Activated T-cell treated with anti-CD3 and anti-CD28 coated beads for 4 hours (primary cell): ENCODE measurements at places on chromosomes 5 and 9.

DNA sequence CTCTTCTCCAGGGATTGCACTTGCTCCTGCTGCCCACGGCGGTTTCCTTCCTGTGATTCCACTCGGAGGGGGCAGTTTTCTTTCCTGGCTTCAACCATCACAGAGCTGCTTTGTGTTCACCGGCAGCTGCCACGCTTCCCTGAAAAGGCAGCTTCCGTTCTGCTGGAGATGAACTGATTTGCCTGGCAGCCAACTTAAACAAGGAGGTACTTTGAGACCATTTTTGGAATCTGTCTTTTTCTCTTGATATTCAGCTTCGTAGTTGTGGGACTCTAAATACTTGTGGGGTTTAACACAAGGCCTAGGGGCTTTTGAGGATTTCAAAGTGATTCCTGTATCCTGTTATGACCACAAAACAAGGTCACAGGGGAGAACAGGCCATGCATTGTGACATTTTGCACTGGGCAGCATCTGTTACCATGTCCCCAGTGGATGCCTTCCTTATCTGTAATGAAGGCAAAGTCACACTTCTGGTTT is 192.0 kb downstream of the MTRR start:
- no peak for DNase-seq

- no peak for DNase-seq
These were observed 293.2 kb downstream of the CTNND2 start for GRCh38 chr5:11611011-11611410.

DNA sequence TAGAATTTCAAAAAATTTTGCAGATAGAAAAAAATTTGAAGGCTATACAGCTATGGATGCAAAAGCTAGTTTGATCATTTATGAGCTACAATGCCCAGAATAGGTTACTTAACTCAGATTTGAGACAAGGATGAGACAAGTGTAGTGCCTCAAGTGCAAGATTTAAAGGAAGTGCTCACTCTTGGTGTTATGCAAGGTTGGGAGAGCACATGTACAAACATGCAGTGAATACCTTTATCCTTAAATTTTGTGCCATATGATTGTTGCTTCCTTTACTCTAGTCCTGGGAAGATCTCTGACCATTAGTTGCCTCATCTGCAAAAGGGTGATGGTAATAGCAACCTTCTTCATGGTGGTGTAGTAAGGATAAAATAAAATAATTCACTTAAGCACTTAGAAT is 31.7 kb upstream of the PPP2R2B start:
- no peak for DNase-seq

DNA sequence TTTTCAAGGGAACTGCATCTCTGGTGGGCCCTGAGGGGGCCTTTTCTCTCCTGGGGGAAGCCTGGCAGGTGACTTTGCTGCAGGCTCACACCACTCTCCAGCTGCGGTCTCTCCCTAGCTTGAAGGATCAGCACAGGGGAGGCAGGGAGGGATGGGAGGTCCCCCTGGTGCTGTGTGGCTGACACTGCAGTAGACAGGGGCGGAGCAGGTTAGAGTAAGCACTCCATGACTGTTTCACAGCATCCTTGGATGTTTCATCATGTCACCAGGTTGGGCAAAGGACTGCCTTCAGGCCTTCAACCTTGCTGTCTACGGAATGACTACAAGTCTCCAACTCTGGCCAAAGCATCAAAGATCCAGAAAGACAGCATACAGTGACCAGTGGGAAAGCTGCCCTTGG is 470.7 kb downstream of the CDK5RAP2 start:
- DNase-seq, result no peak

DNA sequence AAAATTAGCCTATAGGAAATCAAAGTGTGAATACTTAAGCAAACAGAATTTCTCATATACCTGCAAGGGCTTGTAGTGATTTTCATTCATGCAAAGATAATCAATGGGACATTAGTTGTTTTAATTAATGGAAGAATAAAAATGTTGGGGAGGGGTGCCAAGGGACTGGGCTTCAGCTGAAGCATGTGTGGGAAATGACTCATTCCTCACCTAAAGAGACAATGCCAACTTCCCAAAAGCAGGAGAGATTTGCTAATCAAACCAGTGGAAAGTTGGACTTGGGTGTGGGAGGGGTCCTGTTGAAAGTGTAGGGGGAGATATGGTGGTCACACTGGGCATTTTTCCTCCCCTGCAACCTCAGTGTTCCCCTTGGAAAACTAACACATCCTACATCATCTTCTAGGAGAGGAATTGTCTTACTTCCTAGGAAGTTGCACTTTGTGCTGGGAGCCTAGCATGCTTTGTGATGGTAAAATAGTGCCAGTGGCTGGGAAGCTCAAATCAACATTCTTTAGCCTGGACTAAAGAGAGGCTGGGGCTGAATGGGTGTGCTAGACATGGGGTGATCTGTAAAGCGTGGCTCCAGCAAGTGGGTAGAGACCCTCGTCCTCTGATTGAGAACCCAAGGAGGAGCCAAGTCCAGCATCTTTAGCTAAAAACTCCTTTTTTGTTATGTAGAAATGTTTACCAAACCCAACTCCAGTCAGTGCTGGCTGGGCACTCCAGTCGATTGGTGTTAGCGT is 6.4 kb upstream of the LHX2 start:
- no peak for DNase-seq

DNA sequence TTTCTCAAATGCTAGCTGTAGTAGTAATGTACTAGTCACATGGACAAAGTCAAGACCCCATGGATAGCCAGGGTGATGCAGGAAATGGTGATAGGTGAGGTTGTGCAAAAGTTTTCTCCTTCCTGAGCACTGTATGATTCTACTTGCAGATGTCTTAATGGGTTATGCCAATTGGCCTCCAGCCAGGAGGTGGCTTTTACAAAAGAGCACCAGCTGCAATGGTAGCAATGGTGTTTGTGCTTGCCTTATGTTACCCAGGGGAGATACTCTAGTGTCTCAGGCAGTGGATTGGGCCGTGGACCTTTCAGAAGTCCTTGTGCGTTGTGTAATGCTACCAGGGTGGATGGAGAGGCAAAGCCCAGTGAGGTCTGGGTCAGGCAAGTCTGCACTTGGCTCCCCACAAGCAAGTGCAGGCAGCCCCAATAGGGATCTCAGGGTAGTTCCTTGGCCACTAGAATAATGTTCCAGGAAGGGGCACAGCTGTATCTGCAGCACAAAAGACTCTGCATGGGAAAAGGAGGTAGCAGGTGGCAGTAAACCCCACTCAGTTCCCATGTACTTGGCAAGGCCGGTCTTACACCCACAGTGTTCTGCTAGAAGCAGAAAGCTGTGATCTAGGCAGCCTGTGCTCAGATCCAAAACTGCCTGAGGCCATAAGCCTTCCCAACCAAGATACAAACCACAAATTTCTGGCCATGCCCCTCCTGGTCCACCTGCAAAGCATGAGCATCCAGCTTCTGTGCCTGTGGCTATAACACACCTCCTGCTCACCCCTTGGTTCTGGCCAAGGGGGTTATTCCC is 46.4 kb upstream of the EDIL3 start:
- no peak for DNase-seq

- no peak for DNase-seq
These were observed 303.4 kb downstream of the ADGRV1 start for GRCh38 chr5:90861843-90862586.

DNA sequence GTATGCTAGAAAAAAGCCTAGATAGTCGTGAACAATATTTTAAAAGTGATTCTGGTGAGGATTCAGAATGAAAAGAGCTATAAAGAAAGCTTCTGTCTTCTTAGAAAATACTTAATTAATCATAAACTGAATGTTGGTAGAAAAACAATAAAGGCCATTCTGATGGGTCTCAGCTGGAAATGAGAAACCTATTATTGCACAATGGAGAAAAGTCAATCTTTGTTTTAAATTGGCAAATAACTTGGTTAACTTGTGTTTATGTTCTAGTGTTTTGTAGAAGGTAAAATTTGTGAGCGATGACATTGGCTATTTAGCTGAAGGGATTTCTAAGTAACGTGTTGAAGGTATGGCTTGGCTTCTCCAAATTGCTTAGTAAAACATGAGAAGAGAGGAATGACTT is 74.1 kb upstream of the TMED7 start:
- no peak for DNase-seq

- no peak for DNase-seq
These were observed 617.9 kb downstream of the BNC2 start for GRCh38 chr9:16252616-16253015.

GRCh38 chr5:22542340-22542739 is 310.8 kb downstream of the CDH12 start:
- DNase-seq, result no peak

- DNase-seq, result peak; percentile 11
These were observed 128.9 kb downstream of the BARX1 start for GRCh38 chr9:93826209-93826608.

- DNase-seq, result no peak
These were observed 20.3 kb downstream of the OSTF1 start for GRCh38 chr9:75108571-75108970.

DNA sequence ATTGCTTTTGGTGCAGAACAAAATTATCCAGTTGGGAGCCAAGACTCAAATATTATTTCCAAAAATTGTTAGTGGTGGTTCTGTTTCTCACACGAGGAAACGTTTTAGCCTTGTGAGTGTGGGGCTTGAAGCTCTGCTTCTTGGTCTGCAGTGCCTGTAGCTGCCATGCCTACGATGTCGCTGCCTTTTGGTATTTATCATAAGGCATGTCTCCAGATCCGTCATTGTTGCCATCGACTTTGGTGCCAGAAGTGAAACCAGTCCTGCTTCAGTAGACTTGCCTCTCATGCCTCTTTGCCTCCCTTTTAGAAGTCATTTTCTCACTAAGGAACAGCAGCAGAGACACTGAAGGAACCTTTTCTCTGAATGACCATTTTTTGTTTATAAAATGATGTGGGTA is 29.7 kb upstream of the CATSPER3 start:
- DNase-seq, result no peak

DNA sequence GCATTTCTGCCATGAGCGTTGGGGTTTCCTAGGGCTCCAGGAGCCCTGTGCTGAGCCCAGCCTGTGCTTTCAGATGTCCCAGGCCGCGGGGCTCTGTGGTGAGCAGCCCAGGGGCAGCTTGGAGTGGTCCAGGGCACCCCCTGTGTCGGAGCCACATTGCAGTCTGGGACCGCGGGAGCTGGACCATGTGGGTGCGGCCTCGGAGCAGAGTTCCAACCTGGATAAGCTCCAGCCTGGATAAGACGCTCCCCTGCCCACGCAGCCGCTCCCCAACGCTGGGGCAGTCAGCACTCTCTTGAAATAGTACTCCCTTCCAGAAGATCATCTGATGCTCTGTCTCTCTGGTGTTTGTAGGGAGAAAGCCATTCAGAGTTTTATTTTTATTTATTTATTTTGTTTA is 111.1 kb downstream of the WNK2 start:
- no peak for DNase-seq

GRCh38 chr5:54159153-54159892 is 151.1 kb downstream of the ARL15 start:
- DNase-seq, result no peak
